ENCODE measurements at places on chromosomes 16 and 17.

GRCh38 chr16:20676268-20676825 lies 21.1 kb downstream of the ACSM1 start:
- peak; percentile 56 for DNase-seq

GRCh38 chr16:17446661-17447060 lies 24.1 kb downstream of the XYLT1 start:
- DNase-seq, result no peak

GRCh38 chr17:285751-286422 lies 66.7 kb downstream of the RPH3AL start:
- DNase-seq, result no peak

GRCh38 chr16:22625967-22626366 lies 115.3 kb downstream of the NPIPB5 start:
- DNase-seq, result no peak

GRCh38 chr16:88599092-88599733 lies 29.0 kb downstream of the ZC3H18 start:
- peak; percentile 92 for DNase-seq
